ENCODE measurements at places on chromosomes 1 and 21.

- DNase-seq: no peak
Observed at GRCh38 chr1:90336552-90337324, 341.8 kb downstream of the ZNF326 start.

DNA sequence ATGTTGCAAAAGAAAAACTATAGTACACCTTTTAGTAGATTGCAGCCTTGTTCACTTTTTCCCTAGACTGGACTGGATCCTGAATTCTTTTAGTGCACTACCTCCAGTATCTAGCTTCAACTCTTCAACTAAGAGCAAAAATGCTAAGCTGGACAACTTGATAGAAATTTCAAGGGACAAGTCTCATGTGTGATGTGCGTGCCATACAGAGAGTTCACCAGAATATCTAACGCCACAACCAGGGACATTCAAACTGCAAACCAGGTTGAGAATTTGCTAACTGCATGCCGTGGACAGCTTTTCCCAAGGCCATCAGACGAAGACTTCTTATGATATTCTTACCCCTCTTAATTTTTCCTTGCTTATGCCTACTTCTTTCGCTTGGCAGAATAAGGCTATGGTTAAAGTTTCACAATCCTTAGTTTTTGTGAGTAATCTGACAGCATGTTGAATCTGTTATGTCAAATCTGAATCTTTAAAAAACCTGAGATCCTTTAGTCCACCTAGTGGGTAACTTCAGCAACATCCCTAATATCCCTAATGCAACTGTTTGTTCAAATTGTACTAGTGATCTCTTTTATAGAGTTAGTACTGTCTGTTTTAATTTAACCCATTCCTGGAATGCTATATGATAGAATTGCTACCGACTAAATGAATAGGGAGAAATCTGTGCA is 66.4 kb downstream of the DDAH1 start:
- DNase-seq: no peak

- no peak for DNase-seq
Observed at GRCh38 chr1:54805981-54806381, 4.9 kb upstream of the TTC22 start.

DNA sequence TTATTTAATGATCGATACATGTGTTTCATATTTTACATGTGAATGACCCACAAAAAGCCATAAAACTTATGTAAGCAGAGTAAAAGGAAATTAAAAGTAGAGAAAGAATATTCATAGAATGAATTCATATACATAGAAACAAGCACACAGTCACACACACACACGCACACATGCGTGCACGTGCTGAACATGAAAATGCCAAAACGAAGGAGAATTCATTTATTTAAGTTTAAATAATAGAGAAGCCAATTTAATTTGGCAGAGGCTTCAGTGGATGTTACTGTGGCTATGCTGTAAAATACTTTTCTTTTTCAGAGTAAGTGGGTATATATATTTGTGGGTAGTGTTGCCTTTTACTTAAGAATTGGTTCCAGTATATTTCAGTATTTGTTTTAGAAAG is 145.0 kb upstream of the C21orf91 start:
- DNase-seq: no peak

Data from GM13977 (cell line).